ENCODE measurements at places on chromosomes 1 and 21.

DNA sequence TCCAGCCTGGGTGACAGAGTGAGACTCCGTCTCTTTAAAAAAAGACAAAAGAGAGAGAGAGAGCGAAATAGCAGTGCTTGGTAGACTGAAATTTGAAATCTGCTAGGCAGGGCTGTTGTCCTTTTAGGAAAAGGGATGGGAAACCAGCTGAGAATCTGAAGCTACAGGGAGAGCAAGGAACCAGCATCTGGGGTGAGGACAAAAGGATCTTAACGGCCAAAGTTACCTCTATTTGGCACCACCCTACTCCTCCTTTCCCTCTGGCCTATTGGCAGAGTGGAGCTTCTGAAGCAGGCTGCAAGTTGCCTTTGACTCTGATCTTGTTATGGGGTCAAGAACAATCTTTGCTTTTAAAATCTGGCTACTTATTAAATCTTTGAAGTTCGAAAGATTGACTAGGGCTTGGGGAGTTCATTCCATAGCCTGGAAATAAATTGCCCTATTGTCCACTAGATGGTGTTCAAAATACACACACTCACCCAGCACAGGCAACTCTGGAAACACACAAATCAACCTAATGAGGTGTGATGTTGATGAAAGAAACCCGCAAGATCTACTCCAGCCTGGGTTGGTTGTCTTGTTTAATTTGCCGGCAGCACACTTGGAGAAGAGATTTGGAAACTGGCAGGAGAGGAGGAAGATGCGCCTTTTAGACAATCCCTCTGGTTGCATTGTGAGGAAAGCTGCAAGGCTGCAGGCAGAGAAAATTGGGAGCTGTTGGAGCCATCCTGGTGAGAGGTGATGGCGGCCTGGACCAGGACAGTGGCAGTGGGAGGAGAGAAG lies 16.5 kb upstream of the PARP1 start:
- peak; percentile 76 for DNase-seq

- peak; percentile 35 for DNase-seq
Measured at GRCh38 chr1:107788206-107789202, 176.5 kb downstream of the VAV3 start.

DNA sequence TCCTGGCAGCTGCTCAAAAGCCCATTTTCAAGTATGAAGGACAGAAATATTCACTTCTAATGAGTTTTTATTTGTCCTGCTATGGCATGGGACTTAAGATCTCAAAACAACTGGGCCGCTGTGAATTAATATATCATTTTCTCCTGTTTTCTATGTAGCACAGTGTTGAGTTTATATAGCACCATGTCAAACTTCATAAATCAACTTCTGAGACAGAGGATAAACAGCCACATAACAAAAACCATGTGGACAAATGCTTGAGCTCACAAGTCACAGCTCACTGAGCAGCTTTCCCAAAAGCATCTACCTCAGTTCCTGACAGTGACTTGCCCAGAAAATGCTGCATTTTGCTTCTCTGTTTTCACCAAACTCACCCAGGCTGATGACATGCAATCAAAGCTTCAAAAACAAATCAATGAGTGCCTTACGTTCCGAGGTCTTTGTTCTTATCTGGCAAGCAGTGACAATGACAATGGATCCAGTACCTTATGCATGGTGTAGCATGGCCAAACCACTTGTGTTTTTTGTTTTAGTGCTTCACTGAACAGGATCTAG lies 722.6 kb downstream of the LRRIQ3 start:
- DNase-seq, result no peak

- DNase-seq, result no peak
Measured at GRCh38 chr1:112762541-112763500, 47.7 kb upstream of the PPM1J start.

GRCh38 chr1:201022820-201023516 lies 546 bp downstream of the KIF21B start:
- peak; percentile 50 for DNase-seq

GRCh38 chr1:29473161-29473855 lies 237.0 kb downstream of the PTPRU start:
- no peak for DNase-seq

DNA sequence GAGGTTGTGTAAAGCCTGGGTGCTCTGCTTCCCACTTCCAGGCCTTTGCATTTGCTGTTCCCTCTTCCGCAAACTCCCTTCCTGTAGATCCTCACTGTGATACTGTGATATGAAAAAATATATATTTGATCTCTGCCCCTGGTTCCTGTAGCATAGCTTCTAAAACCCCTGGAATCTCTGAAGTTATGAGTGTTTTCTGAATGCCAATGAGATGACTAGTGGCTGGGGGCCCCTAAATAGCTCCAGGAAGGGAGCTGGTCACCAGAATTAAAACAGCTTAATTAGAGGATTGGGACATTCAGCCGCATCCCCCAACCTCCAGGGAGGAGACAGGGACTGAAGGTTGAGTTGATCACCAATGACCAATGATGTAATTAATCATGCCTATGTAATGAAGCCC lies 21.9 kb downstream of the DUSP10 start:
- DNase-seq, result no peak

DNA sequence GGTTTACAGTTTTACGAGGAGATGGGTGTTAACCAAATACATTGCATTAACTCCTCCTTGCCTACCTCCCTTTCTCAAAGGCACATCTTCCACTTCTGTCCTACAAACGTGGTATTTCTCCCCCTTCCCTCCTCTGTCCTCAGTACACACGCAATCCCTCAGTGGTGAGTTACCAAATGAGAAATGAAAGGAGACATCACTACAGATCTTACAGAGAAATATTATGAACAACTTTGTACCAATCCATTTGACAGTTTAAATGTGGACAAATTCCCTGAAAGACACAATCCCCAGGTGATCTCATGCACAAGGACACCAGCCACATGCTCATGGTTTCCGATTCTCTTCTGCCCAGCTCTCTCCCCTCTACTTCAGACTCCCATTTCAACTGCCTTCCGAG lies 6.4 kb downstream of the LACTBL1 start:
- no peak for DNase-seq

GRCh38 chr1:21716169-21716568 lies 47.0 kb upstream of the RAP1GAP start:
- DNase-seq, result no peak

DNA sequence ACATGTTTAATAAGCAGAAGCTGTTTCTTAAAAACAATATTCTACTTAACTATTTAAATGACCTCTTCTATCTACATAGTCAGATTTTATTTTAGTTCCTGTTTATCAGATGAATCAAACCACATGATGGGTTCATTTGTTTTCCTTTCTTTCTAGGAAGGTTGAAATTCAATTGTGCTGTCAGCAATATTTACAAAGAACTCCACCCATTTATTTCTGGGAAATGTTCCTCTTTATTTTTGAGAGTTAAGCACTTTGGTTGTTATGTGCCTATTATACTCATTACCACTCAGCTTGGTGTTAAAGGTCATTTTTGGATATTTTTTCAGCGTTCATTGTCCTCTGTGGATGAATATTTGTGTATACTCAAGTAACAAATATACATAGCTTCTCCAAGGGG lies 84.9 kb downstream of the C4BPA start:
- DNase-seq, result no peak

DNA sequence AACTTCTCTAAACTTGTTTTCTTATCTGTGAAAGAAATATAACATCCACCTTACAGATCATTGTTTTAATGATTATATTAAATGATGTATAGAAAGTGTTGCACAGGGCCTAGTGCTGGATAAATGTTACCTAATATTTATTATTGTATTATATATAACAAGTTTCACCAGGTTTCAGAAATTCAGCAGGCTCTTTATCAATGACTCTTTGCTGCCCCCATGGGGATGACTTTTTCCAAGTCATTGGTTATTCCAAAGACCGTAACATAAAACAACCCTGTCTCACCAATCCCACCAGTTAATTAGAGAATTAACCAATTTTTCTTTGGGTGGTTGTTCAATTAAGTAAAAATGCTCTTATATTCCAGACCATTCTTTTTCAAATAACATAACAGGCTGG lies 7.3 kb upstream of the DEDD start:
- peak; percentile 8 for DNase-seq

DNA sequence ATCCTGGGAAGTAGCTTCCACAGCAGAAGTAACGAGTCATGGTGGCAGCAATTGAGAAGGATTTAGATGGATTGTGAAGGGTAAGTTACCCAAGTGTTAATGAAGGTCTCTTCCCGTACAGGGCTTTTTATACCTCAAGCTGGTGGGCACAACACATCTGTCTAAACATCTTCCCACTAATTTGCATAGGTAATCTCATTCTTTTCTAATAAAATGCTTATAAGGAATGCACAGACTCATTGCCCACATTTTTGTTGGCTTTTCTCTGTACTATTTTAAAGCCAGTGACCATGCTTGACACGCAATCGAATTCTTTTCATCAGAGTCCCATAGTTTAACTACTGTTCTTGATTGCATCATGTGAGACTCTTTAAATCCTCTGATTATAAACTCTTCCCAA lies at the start of gene KRTAP7-1:
Gene KRTAP7-1 (minus strand): TSS at position 101 of the 400 bp plus-strand sequence. CDS start 61 bp downstream, at position 40.
- no peak for DNase-seq

GRCh38 chr1:7630378-7630777 lies 140.7 kb upstream of the VAMP3 start:
- DNase-seq, result peak; percentile 66

Measured in COR-L47 (cell line).